Left ventricle myocardium superior (tissue), 1 donor: ENCODE measurements at places on chromosomes 5 and 9.

DNA sequence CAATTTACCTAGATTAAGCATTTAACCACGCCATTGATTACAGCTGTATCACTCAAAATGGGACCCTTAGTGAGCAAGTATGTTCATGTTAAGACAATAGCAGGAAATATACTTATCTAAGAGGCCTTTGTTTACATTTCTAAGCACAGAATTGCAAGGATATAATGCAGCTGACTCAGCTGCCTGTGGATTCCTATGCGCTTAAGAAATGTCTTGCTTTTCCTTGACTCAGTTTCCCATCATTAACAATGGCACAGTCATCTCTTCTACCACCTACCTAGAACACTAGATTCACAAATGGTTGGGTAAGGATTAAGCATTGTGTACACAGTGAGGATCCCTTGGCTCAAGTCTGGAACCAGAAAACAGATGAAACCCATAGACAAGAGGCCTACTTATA, 163.8 kb downstream of the TSSK1B start:
- DNase-seq: no peak

- peak; percentile 58 for DNase-seq
These were observed 206.4 kb downstream of the C9orf50 start for GRCh38 chr9:129414377-129414992.

- DNase-seq: no peak
These were observed 149.5 kb downstream of the FANCC start for GRCh38 chr9:95167998-95168397.

DNA sequence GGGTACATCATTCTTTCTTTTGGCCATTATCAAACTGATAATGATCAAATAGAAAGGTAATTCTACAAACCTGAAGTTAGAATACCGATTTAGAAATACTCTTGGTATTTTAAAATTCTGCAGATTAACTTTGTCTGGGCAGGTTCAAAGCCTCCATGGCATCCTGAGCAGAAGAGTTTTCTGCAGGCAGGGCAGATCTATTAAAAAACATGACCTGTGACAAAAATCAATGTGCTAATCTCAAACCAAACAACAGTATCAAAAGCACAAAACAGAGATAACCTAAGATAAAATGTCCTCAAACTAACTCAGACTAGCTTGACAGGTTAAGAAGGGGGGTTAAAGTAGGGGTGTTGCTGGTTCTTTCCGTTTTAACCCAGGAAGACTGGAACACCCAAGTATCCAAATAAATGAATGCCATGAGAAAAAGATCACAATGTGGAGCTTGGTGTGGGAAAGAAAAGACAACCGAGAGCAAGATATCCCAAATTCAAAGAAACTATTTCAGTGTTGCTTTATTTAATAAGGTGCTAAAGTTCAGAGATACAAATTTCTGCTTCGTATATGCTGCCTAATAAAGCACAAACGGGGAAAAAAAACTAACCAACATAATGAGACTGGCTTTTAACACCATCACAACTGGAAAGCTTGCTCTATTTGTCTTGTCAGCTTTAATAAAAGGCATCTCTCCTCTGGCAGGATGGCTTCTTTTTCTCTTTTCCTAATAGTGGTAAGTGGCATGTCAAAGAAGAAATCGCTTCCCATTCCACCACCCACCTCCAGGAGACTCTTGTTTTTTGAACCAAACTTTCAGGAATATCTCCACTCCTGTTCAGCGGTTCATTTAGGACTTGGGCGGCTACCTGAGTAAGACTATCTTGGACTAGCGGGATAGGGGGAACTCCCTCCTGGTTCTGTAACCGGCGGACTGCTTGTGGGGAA, 2.3 kb downstream of the EFNA5 start:
- no peak for DNase-seq

- DNase-seq: no peak
These were observed 28.7 kb downstream of the ISL1 start for GRCh38 chr5:51411921-51412325.

GRCh38 chr5:1009359-1010180, 968 bp downstream of the NKD2 start:
- peak; percentile 32 for DNase-seq

DNA sequence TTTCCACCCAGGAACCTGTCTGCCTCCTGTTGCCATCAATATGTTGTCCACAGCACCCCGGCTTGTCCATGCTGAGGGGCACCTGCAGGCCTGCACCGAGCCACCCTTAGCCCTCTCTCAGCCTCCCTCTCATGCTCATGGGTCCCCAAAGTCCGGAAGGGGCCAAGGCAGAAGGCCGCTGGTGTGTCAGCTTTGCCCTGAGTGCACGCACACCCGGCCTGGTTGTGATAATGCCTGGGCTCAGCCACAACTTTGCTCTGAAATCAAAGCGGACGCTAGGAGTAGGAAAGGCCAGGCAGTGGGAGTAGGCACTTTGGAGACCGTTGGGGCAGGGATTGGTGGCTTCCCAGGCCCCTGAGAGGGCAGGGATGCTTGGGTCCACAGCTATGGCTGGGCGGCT, 201.8 kb upstream of the NUDT12 start:
- no peak for DNase-seq

DNA sequence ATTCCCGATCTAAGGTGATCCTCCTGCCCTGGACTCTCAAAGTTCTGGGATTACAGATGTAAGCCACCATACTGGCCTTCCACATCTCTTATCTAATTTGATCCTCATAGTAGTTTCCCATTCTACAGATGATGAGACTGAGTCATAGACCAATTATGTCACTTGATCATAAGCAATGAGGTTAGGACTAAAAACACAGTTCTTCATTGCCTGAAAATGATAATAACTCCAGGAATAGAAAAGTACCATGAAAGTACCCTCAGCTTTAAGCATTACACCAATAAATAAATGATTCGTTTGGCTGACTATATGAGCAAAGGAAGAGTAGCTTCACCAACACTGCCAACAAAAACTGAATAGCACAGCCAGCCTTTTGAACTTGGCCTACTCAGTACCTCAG, 389.5 kb downstream of the ACTL7B start:
- DNase-seq: no peak

DNA sequence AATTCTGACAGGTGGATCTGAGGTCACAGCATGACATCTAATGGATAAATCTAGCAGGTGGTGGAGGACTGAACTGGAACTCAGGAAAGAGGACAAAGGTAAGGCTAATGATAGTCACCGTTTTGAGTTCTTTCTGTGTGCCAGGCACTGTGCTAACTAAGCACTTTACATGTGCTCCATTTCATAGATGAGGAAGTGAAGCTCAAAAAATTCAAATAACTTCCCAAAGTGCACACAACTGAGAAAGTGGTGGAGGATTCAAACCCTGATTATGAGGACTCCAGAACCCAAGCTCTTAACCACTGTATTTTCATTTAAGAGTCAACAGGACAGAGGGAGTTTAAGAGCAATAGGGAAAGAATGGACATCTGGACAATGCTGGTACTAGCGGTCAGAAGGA, 7.1 kb upstream of the DELE1 start:
- DNase-seq: no peak

DNA sequence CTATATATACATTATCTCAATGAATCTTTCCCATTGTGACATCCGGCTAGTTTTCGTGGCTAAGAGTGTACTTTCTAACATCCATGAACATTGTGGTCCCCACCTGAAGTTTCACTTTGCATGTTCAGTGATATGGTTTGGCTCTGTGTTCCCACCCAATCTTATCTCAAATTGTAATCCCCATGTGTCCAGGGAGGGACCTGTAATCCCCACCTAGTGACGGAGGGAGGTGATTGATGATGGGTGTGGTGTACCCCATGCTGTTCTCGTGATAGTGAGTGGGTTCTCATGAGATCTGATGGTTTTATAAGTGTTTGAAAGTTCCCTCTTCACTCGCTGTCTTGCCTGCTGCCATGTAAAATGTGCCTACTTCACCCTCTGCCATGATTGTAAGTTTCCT, 28.1 kb downstream of the MRPL22 start:
- DNase-seq: no peak

DNA sequence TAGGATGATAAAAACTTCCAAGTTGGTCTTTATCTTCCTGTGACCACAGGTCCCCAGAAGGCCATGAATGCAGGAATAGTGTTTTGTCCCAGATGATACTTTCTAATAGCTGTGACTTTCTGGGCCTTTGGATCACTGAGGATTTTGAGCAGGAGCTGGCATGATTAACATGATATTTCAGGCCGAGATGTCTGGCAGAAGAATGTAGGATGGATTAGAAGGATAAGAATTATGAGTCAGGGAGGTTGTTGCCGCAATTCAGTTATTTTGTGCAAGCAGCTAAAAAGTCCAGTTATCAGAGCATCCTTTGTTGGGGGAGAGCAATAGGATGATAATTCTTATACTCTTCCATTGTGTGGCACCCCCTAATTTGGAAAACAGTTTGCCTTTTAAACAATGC, 189.7 kb downstream of the PSAT1 start:
- no peak for DNase-seq

DNA sequence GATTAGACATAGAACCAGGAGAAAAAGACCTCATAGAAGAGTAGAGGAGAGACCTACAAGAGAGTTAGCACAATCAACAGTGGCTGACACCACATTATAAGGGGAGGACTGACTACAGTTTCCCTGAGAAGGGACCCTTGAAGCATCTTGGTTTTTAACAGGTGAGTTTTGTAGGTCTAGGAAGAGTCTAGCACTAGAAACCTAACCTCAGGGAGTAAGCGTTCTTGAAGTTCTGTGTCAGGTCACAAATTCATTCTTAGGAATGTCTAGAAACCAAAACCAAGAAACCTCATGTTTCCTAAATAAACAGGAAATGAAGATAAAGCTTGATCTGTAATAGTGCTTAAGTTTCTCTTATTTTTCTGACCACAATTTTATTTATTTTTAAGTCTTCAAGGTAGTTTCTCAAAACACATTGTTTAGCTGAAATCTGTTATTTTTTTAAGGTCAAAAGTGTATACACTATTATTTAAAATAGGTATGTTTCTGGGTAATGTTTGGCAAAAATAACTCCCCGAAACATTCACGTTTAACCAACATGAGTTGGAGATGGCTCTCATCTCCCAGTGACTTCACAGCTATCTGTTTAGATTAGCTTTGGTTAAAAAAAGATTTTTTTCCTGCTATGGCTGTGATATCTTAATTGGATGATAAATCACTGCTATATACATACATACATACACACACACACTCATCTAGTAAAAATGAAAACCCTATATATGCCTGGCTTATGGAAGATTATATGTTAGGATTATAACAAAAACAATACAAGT, 37.1 kb downstream of the MAP3K1 start:
- no peak for DNase-seq

DNA sequence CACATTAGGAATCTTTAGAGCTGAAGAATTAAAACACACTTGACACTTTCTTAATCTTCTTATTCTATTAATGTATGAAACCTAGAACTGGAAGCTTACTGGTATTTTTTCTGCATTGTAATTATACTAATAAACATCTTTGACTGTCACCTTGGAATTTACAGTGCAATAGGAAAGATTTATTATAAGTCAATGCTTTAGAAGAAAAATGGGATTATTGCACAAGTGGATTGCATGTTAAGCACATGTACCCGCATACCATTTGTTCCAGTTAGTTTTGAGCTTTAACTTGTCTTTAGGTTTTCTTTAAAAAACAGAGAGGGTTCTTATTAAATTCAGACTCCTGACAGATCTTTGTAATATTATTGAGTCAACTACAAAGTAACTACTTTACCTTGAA, 278.5 kb downstream of the CCDC171 start:
- no peak for DNase-seq

GRCh38 chr5:3526551-3527185, 69.0 kb upstream of the IRX1 start:
- no peak for DNase-seq

- no peak for DNase-seq
These were observed 275.1 kb downstream of the SLF1 start for GRCh38 chr5:94893412-94894135.

DNA sequence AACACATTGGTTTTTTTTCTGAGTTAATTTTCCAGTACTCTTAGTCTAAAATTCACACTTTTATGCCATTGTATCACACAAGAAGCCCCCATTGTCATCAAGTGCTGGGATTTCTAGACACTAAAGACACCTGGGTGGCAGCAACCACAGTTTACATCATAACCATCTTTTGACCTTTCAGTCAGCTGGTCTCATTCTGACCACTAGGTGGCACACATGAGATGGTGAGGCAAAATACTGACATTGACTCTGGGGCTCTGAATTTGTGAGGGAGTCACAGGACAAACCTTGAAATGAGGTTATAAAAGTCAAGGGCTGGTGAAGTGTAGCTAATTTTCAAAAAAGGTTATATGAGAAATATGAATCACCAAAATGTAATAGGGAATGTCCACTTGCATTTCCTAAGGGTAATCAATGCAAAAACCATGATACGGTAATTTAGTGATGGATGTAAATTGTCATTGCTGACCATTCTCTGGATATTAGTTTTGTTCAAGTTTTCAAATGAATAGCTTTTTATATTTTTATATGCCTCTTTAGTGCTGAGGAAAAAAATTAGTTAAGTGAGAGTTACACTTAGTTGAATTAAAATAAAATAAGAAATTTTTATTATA, 229.4 kb downstream of the DMAC1 start:
- no peak for DNase-seq

DNA sequence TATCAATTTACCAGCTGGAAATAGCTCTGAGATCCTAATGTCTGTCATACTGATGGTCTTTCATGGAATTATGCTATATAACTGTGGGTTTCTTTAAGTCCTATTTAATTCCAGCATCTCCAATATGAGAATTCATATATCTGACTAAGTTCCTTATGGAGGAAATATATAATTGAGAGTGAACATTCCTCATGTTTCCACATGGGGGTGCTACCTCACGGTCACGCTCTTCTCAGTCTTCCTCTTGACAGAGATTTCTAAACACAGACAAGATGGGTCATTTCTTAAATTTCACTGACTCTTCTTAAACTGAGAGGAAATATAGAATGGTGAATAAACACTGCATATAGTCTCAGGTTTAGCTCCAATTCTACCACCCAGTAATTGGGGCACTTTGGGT, 212.1 kb downstream of the SLF1 start:
- no peak for DNase-seq

DNA sequence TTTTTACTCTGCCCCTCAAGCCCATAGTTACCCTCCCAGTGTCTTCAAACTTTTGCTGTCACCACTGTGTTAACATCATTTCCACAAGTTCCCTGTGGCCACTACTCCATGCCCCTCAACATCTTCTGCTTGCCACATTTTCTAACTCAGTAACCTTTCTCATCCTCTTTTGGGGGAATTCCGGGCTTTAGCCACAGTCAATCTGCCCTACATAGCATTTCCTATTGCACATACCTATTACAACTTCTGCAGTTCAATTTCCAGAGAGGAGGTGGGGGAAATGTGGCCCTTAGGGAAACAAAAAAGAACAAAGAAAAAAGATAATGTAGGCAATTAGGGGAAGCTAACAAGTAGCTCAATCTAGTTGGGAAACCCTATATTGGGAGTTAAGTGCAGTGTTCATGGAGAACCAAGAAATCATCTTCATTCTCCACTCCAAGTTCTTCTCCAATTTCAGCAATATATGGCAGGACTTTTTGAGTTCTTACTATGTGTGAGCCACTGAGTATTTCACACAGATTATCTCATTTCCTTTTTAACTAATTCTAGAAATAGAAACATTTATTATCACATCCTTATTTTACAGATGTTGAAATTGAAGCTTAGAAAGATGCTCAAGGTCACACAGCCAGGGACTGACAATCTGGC, 40.2 kb upstream of the LPAR1 start:
- no peak for DNase-seq
